ENCODE measurements at places on chromosomes 1 and 21. TPM values are rescaled to one million over a fixed set of nuclear protein-coding genes. Genes with fewer than 3 reads are reported as not detected.

The LCE4A gene
- total RNA-seq: not detected

The KANK4 gene
- not detected for total RNA-seq

The ASPM gene
- 0.46 TPM for total RNA-seq

The C1QB gene
- total RNA-seq: not detected

The TAL1 gene
- total RNA-seq: not detected

The COA6 gene
- total RNA-seq: 20.7 TPM

- DNase-seq: peak; percentile 66
These were observed at the start of gene SHISAL2A for GRCh38 chr1:52632732-52633290. TSS of gene SHISAL2A (plus strand) at chr1:52633168. CDS start at chr1:52633494, 326 bp downstream.

GRCh38 chr1:53810497-53810896 lies 27.6 kb downstream of the NDC1 start:
- no peak for DNase-seq

DNA sequence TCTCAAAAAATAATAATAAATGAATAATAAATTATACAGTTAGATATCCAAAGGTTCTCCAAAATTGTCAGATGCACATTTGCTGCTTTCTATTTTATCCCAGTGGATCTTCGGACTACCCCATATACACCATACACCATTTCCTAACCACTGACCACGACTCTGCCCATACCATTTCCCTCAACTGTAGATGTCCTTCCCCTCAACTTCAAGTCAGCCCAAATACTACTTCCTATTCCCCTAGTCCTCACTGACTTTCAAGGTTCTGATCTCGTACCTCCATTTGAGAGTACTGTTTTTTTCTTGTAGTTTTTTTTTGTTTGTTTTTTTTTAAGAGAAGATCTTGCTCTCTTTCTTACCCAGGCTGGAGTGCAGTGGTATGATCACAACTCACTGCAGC lies 19.6 kb downstream of the EIF4G3 start:
- DNase-seq: no peak

DNA sequence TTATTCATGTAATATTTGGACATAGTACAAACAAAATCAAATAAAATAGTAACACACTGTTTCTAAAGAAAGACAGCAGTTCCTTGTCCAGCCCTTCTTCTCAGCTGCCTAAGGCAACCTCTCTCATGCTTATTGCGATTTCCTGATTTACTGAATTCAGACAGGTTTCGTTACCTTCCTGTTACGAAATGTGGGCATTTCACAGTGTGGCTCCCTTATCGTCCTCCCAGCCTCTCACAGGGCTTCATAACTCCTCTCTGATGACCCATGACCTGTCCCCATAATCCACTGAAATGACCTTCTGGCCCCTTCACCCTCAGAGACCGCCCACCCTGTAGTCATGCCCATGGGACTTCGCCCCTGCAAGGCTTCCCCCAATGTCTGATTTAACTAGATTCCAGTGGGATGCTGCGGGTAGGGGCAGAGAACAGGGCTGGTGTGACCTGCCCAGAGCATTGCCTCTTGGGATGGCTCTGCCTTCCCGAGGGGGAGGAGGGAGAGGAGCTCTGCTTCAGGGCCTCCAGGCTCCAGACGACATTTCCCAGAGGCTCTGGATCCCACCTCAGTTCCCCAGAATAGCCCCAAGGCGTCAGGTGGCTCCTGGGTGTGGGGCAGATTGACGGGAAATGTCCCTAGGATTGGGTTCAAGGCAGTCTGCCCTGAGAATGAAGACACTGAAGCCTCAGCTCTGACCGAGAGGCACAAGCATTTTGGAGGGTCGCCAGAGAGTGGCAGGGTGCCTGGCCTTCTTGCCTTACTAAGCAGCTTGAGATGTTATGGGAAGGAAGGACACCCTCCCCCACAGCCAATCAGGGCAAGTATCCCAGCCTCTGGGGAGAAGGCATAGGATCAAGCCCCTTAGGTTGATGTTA lies 20.6 kb downstream of the PADI2 start:
- no peak for DNase-seq

DNA sequence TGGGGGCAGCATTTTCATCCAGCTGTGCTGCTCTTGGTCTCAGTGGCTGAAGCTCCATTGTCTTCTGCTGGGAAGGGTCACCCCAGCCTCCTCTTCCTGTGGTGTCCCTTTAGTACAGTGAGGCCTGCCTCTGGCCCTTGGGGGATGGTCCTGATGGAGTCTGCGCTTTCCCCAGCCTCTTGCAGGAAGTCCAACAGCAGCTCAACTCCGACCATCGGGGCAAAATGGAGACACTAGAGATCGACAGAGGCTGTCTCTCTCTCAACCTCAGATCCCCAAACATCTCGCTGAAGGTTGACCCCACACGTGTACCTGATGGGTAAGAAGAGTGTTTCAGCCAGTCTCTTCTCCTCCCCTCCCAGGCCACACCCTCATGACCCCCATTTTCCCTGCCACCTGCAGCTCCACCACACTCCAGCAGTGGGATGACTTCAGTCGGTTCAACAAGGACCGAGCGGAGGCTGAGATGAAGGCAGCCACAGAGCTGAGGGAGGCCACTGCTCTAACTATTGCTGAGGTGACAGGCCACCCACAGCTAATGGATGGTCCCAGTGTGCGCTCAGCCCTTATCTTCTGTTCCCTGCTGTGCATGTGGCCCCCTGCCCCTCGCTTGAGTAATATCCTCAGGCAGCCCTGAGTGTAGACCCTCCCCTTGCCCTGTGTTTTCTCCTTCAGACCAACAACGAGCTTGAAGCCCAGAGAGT lies 2.0 kb upstream of the ADPRS start:
- no peak for DNase-seq

GRCh38 chr1:6497867-6498575 lies 6.6 kb upstream of the PLEKHG5 start:
- no peak for DNase-seq

DNA sequence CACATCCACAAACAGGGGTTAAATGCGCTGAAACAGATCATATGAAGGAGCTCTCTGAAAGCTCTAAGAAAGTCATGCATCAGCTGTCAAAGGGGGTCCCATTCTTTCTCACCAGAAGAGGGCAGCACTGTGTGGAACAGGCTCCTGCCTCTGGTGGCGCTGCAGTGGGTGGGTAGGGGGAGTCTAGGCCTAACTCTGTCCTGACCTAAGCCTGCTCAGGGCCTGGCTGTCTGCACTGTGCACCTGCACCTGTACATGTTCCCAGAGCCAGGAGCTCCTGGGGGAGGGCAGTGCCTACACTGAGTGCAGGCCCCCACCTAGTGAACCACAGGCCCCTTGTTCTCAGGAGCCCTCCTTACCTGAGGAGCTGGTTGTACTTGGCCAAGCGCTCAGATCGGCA lies 16.0 kb downstream of the ENO1 start:
- no peak for DNase-seq

DNA sequence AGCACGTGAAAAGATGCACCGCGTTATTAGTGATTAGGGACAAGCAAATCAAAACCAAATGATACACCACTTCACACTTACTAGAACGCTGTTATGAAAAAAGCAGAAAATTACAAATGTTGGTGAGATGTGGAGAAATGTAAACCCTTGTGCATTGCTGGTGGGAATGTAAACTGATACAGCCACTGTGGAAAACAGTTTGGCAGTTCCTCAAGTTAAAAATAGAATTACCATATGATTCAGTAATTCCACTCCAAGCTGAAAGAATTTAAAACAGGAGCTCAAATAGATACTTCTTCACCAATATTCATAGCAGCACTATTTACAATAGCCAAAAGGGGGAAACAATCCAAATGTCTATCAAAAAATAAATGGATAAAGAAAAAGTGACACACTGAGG lies 10.3 kb upstream of the EVI5 start:
- no peak for DNase-seq

- no peak for DNase-seq
These were observed 4.6 kb downstream of the NBL1 start for GRCh38 chr1:19648689-19649088.

GRCh38 chr1:154154534-154155191 lies at the start of gene NUP210L:
TSS of gene NUP210L (minus strand) at chr1:154155073.
- DNase-seq: no peak

GRCh38 chr1:113981962-113982931 lies 3.0 kb downstream of the OLFML3 start:
- DNase-seq: no peak

GRCh38 chr1:233042834-233043233 lies 92.4 kb downstream of the NTPCR start:
- DNase-seq: no peak

- DNase-seq: no peak
These were observed 3.6 kb upstream of the RSPH1 start for GRCh38 chr21:42499444-42500112.

GRCh38 chr1:48776393-48777218 lies at the start of gene BEND5:
TSS of gene BEND5 (minus strand) at chr1:48776891. CDS start at chr1:48776831, 60 bp downstream.
- DNase-seq: peak; percentile 65

DNA sequence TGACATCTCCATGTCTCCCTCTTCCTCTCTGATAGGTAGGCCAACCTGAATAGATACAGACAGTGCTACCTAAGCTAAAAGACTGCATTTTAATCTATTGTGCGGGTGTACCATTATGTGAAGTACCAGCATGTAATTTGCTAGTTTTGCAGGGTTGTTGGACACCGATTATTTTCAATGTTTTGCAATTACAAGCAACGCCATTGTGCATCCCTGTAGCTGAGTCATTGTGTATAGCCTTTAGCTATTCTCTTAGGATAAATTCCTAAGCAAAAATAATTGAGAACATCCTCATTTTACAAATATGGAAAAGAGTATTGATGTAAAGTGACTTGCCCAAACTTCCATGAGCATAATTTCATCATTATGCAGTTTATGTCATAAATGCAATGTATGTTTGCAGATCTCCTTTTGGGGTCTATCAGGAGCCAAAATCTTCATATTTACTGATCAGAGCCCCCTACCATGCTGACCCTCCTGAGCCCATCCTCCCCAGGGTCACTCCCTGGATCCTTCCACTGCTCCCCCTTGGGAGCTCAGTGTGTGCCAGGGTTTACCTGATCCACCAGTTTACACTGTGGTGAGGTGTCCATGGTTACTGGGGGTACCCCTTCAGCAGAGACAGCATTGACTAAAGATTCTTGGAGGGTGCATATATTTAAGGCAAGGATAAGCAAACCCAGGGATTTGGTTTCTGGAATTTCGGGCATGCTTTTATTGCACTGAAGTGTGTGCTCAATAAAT lies 80.6 kb downstream of the CCDC185 start:
- DNase-seq: no peak

- DNase-seq: no peak
These were observed 72.6 kb upstream of the TARDBP start for GRCh38 chr1:10939654-10940450.

- DNase-seq: no peak
These were observed 657 bp upstream of the HNRNPU start for GRCh38 chr1:244865028-244865371.

GRCh38 chr1:98723574-98723973 lies 62.1 kb downstream of the SNX7 start:
- no peak for DNase-seq

- DNase-seq: no peak
These were observed 25.2 kb upstream of the MAP3K7CL start for GRCh38 chr21:29105218-29105617.

DNA sequence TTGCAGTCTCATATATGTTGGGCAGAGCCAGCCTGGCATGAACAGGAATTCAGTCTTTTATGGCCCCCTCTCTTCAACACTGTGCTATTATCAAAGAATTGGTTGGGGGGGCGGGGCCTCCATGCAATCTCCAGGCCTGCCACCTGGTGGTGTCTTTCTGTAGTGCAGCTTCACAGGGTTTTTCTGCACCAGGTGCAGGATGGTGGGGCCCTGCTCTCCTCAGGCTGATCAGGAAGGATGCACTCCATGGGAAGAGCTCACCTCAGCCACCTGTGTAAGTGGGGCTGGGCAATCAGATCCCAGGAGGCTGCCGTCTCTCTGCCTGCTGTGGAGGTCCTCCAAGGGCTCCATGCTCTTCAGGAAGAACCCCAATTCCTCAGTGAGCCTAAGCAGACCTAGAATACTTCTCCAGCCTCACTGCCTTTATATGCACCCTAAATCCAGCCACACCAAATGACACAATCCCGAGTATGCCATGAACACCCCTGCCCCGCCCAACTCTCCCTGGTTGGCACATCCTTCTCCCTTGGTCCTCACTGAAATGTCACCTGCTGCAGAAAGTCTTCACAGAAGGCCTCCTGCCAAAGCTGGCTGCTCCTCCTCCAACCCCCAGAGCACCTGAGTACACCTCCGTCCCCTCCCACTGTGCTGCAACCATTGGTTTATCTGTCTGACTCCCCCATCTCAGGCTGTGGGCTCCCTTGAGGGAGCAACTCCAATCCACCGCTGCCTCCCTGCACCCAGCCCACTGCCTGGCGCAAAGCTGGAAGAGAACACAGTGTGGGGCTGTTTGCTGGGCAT lies 16.5 kb downstream of the STK40 start:
- DNase-seq: peak; percentile 77

DNA sequence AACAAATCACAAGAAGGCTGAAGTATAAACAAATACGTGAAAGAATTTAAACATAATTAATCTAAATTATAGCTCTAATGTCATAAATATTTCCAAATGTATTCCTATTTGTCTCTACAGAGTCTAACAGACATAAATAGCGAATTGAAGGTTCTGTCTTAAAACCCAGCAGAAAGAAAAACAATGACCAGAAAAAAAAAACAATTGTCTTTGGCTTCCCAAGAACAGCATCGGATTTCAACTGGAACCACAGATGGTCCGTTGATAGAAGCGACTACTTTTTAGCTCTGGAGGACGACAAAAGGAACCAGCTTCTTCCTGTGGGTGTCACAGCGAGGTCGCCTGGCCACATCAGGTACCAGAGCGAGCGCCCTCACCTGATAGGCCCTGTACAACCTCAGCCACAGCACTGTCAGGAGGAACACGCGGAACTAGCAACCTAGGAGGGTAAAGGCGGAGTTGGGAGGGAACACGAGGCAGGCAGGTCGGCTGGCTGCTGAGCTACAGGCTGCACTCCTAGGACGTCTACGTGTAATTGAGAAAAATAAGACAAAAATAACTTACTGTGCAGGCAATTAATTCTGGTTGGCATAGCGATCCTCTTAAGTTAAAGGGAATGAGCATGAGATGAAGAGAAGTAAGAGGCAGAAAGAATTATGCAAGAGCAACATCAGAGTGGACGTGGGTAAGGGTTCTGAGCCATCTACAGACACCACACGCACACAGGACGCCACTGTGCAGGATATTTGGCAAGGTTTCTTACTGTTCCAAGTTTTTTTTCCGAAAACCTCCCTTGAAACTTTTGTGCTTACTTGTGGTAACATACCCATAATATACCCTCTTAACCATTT lies 16.7 kb upstream of the PRDM15 start:
- no peak for DNase-seq

DNA sequence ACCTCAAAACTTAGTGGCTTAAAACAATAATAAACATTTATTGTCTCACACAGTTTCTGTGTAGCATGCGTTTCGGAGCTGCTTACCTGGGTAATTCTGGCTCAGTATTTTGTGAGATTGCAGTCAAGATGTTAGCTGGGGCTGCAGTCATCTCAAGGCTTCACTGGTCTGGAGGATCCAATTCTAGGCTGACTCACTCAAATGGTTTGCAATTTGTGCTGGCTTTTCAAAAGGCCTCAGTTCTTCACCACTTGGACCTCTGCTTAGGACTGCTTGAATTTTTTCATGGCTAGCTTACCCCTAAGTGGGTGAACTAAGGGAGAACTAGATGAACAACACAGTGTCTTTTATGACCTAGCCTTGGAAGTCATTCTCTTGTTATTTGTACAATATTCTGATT lies 21.0 kb downstream of the XPR1 start:
- no peak for DNase-seq

- no peak for DNase-seq
These were observed 70.1 kb downstream of the EPHB2 start for GRCh38 chr1:22780696-22781095.

GRCh38 chr1:230263568-230264195 lies 162.4 kb downstream of the PGBD5 start:
- no peak for DNase-seq

GRCh38 chr1:16153096-16153998 lies 2.5 kb downstream of the EPHA2 start:
- DNase-seq: no peak
